ENCODE measurements at places on chromosomes 13 and 19.

DNA sequence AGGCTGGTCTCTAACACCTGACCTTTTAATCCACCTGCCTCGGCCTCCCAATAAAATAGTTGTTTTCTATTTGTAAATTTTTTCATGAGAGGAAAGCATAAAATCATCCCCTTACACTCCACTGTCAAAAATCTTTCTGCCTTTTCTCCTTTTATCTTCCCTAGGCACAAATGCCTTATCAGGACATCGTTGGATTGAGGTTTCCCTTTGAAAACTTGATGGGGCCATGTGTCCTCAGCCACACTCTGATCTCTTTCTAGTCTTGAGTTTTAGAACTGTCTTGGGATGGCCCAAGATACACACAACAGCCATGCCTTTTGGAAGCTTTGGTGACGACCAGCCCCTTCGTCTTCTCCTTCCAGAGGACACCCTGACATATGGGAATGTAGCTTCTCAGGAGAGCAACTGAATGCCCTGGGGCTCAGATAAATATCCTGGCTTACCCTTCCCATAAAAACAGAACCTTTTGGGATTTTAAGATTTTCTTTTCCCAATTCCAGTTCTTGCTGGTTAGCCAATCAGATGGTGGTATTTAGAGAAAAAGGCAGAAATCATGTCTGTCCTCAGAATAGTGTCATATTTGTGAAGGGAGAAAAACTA is 112.4 kb downstream of the ZNF429 start:
- DNase-seq = no peak

- DNase-seq = no peak
Observed at GRCh38 chr13:98307463-98308085, 130.5 kb upstream of the RNF113B start.

- DNase-seq = no peak
Observed at GRCh38 chr13:78103936-78104335, 185.3 kb upstream of the EDNRB start.

- DNase-seq = peak; percentile 66
Observed at GRCh38 chr13:101751488-101751887, 299.0 kb downstream of the ITGBL1 start.

DNA sequence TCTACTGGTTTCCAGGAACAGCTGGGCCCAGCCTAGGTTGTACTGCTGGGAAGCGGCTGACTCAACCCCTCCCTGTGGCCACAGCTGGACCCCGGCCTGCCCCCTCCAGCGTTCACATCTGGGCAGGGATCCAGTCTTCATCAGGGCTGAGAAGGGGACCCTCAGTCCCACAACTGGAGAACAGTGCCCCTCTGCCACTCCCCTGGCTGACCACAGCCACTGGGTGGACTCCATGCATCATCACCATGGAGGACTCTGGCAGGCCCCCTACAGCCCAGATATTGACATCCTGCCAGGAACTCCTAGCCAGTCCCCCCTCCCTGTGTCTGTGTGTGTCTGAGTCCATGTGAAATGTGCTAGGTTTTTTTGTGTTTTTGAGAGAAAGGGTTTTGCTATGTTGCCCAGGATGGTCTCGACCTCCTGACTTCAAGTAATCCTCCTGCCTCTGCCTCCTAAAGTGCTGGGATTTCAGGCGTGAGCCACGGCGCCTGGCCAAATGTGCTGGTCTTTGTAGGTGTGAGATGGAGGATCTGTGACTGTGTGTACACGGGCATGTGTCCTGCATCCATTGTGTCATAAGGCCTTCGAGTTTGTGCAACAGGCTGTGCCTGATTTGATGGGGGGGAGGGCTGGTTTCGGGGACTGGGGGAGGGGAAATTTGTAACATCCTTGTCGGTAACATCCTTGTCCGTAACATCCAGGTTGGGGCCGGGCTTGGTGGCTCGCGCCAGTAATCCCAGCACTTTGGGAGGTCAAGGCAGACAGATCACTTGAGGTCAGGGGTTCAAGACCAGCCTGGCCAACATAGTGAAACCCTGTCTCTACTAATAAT is 4.0 kb upstream of the HOOK2 start:
- DNase-seq = no peak

GRCh38 chr19:33510462-33511194 is 11.0 kb downstream of the PEPD start:
- DNase-seq = no peak

DNA sequence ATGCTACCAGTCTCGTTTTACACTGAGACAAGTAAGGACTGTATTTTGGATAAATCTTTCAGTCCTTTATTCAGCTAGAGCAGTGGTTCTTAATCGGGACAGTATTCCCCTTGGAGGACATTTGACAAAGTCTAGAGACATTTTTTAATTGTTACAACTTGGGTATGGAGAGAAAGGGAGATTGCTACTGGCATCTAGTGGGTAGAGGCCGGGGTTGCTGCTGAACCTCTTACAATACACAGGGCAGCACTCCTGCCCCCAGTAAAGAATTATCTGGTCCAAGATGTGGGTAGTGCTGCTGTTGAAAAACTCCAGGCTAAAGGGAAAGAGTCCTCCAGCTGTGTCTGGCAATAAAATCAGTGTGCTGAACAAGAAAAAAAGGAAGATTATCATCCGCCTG is 334.8 kb downstream of the SLC7A1 start:
- no peak for DNase-seq

- DNase-seq = peak; percentile 53
Observed at GRCh38 chr19:3178973-3179738, 587 bp downstream of the S1PR4 start.

GRCh38 chr13:80341756-80342370 is 937 bp upstream of the SPRY2 start:
- DNase-seq = no peak

- no peak for DNase-seq
Observed at GRCh38 chr13:39835253-39835652, 179.8 kb downstream of the COG6 start.

- no peak for DNase-seq
Observed at GRCh38 chr13:29886446-29886845, 36.0 kb upstream of the UBL3 start.

DNA sequence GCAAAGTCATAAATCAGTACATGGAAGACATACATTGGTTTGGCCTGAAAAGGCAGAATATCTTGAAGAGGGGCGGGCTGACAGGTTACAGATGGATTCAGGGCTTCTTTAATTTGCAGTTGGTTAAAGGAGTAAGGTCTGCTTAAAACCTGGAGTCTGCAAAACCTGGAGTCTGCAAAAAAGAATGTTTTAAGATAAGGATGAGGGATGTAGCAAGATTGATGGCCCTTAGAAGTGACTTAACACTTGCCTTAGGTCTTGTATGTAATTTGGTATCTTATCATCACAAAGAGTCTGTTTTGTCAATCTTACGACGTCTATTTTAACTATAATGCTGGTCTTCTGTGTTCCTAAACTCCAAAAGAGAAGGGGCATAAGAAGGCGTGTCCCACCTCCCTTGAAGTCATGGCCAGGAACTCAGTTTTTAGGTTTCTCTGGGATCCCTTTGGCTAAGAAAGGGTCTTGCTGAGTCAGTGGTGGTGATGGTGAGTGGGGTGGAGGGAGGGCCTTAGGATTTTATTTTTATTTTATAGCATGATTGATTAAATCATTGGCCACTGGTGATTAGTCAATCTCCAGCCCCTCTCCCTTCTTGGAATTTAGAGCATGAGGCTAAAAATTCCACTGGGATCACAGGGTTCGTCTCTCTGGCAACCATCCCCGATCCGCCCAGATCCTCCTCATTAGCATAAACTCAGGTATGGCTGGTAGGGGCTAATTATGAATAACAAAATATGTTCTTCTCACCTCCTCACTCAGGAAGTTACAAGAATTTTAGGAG is 10.1 kb upstream of the HAS1 start:
- no peak for DNase-seq

- DNase-seq = no peak
Observed at GRCh38 chr13:96821381-96821780, 172.9 kb downstream of the OXGR1 start.

DNA sequence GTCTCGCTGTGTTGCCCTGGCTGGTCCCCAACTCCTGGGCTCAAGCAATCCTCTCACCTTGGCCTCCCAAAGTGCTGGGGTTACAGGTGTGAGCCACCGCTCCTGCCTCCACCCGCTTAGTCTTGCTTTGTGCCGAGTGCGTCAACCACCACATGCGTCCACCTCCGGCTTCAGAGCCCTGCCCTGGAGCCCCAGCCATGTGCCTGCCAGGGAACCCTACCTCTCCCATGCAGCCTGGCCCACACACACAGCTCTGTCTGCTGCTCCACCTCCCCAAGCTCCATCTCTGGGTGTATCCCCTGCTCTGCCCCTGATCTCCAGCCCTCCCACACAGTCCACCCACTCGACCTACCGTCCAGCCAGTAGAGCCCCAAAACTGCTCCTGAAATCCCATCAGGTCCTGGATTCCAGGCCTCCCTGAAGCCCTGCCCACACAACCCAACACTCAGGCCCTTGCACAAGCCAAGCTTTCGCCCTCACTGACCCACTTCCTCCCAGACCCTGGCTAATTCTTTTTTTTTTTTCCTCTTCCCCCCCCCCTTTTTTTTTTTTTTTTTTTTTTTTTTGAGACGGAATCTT is 9.6 kb downstream of the CYP2F1 start:
- DNase-seq = peak; percentile 18

GRCh38 chr13:51924756-51925544 is 63.2 kb downstream of the CCDC70 start:
- DNase-seq = no peak

- no peak for DNase-seq
Observed at GRCh38 chr13:111139873-111140561, 24.9 kb downstream of the ARHGEF7 start.

DNA sequence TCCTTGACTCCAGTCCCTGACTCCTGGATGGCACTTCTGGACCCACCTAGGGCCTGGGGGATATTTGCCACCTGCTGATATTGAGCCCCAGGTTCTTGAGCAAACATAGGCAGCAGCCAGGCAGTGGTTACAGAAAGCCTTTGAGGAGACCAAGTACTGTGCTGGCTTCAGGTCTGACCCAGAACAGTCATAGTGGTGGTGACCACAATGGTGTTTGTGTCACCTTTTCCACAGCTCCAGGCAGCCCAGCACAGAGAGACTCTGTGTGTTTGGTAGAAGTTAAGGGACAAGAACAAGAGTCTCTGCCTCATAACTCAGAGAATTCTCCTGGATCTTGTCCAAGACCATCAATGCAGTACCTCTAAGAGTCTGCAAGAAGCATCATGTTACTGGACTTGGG is 14.6 kb upstream of the CLC start:
- no peak for DNase-seq

DNA sequence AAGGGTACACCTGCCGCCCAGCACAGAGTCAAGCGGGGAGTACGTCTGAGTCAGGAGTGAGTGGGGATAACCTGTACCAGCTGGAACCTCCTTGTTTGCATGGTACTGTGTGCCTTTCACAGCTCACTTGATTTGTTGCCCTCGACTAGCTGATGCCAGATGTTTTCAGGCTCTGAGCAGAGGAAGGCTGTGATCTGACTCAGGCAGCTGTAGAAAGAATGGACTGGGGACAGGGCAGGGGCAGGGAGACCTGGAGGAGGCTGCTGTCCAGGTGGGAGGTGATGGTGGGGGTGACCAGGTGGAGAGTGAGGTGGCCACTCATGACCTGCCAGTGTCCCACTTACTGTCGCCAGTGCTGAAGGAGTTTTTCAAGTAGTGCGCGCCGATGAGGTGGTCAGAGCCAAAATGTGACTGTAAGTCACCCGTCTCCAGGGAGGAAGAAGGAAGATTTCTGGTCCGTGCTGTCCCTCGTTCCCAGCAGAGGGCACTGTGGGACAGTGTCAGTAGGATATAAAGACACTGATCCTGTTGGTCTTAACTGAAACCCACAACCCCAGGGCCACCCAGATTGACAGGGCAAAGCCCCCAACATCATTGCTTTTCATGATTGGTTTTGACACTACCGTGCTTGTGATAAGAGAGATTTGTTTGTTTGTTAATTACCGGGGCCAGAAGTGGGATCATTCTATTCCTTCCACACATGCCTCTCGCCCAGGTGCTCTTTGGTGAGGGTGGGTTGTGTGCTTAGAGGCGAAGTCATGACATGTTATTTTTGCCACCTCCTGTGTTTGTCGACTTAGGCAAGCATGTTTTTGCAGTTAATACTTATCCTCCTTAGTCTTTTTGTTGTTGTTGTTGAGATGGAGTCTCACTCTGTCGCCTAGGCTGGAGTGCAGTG is 128.4 kb downstream of the DPF1 start:
- DNase-seq = peak; percentile 73

DNA sequence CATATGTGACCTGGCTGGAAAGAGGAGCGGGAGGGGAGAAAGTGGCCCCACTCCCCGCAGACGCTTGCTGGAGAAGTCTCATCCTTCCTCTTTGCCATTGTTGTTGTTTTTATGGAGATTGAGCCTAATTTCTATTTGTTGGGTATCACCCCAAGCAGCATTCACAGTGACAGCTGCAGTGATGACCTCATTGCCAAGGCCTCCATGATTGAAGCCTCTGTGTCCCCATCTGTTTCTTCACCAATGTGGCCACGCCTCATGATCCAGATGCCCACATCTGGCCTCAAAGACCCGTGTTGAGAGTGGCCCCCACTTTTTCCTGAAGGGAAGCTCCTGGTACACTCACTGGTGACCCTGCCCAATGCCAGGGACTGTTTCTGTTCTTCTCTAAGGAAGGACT is 154.2 kb downstream of the SLC7A1 start:
- DNase-seq = no peak

- DNase-seq = no peak
Observed at GRCh38 chr19:48340995-48341394, 15.6 kb downstream of the EMP3 start.
